ENCODE measurements at places on chromosomes 12 and 14. TPM values are rescaled to one million over a fixed set of nuclear protein-coding genes. Genes with fewer than 3 reads are reported as not detected.

Gene SOAT2
- not detected for total RNA-seq

Gene KCNMB4
- not detected for total RNA-seq

Gene KCNA1
- total RNA-seq: 5.4 TPM

- peak; percentile 81 for DNase-seq
Measured at GRCh38 chr12:67630373-67631088, 18.0 kb upstream of the DYRK2 start.

DNA sequence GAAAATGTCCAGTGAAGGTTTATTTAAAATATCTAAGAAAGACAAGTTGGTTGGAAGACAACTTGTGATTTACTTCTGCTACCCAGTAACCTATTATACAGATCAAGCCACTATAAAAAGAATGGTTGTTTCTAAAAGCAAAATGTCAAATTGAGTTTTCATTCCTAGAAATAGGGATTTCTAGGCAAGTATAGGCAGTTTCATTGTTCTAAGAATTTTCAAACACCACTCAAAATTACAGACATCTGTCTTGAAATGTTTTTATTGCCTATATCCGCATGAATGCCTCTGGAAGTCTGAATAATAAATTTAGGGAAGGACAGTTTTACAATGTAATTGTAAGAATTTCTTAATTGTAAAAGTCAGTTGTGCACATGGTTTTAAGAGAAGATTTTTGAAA, 8.6 kb downstream of the YEATS4 start:
- DNase-seq: no peak

- DNase-seq: no peak
Measured at GRCh38 chr14:32109676-32110547, 32.8 kb downstream of the ARHGAP5 start.

DNA sequence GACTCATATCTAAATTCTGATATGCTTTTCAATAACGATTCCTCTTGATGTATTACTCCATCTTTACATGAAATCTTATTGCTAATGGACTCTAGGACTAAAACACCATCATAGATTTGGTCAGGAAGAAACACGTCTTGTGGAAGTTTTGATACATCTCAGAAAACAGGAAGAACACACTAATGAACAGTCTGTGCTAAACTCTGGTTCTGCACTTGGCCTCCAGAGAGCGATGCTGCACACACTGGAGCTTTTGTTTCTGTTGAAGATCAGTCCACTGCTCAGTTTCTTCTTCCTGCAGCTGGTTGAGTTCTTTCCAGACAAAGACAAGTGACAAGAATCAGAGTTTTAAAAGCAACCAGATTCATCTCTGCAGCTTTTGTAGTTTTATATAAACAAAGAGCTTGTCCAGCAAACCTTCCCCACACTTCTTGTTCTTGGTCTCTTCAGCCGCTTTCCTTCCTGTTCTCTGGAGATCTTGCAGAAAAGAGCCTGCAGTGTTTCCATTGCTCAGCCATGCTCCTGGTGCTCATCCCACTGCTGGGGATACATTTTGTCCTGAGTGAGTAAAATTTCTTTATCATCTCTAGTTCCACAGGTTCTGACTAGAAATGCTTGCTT, 229.1 kb upstream of the OR4E1 start:
- no peak for DNase-seq

DNA sequence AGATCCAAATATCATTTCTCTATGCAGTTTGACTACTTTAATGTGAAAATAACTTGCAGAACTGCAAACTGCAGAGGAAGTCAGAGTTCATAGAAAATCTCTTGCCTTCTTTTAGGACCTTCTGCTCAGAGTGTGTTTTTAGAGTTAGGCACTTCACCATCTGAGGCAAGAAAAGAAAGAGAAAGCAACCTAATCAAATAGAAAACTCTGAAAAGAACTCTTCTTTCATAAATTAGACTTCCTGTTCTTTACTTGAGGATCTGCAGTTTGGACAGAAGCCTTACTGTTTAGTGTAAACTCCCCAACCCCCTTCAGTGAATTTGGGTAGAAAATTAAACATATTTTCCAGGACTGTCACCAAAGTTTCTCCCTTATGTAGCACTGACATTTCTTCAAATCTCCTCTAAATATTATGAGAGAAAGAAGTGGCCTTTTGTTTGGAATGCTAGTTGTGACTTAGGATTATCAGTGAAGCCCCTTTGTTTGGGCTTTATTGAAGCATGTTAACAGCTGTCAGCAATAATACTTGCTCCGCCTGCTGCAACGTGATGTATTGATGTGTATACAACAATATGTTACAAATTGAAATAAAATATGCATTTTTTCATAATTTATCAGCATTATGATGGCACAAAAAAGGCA, 99.5 kb downstream of the PDZRN4 start:
- DNase-seq: no peak

- DNase-seq: peak; percentile 54
Measured at GRCh38 chr14:77098529-77099353, 683 bp downstream of the CIPC start.

- DNase-seq: peak; percentile 33
Measured at GRCh38 chr12:64912516-64913255, 88.2 kb downstream of the TBC1D30 start.
